ENCODE measurements at places on chromosomes 16 and 17. TPM values are rescaled to one million over a fixed set of nuclear protein-coding genes. Genes with fewer than 3 reads are reported as not detected.

Gene GPRC5C
- 5.0 TPM for total RNA-seq

Gene CD300E
- total RNA-seq: not detected

Gene SPEM2
- total RNA-seq: not detected

Gene ELMO3
- 0.49 TPM for total RNA-seq

Gene MYH1
- not detected for total RNA-seq

Gene ABCA8
- 0.49 TPM for total RNA-seq

Gene PTX4
- 0.16 TPM for total RNA-seq

Gene SLC5A10
- total RNA-seq: not detected

Gene NBR1
- total RNA-seq: 147 TPM

Gene MYH13
- not detected for total RNA-seq

Gene HDAC5
- 133 TPM for total RNA-seq

Gene HAS3
- total RNA-seq: 0.49 TPM

Gene EXOSC6
- 24.4 TPM for total RNA-seq

Gene SNAI3
- not detected for total RNA-seq

Gene SDF2
- 35.2 TPM for total RNA-seq

Gene EVI2B
- total RNA-seq: 1.5 TPM

Gene PYY
- not detected for total RNA-seq

Gene EDC4
- 64.1 TPM for total RNA-seq

Gene ST6GALNAC2
- 0.65 TPM for total RNA-seq

Gene ZSCAN10
- total RNA-seq: not detected

Gene ERCC4
- total RNA-seq: 9.1 TPM

Gene CDK5RAP3
- 64.2 TPM for total RNA-seq

Gene PTGES3L
- not detected for total RNA-seq

Gene SLFN13
- total RNA-seq: 0.85 TPM

Gene ZC3H18
- 13.3 TPM for total RNA-seq

Gene SMTNL2
- not detected for total RNA-seq

Gene HAPSTR1
- total RNA-seq: 82.6 TPM

Gene SMIM36
- total RNA-seq: not detected

Gene GPRC5B
- 0.65 TPM for total RNA-seq

Gene ZG16
- total RNA-seq: not detected

Gene TMEM235
- not detected for total RNA-seq

Gene AOC3
- not detected for total RNA-seq

Gene SLC52A1
- 0.36 TPM for total RNA-seq

Gene QPRT
- 33.4 TPM for total RNA-seq

Gene C17orf67
- 1.1 TPM for total RNA-seq

Gene SPATA32
- total RNA-seq: not detected

Gene ITGAX
- not detected for total RNA-seq

Gene SSTR5
- not detected for total RNA-seq

Gene NXPH3
- 0.49 TPM for total RNA-seq

Gene FBXW10B
- 6.7 TPM for total RNA-seq

Gene PYDC1
- total RNA-seq: not detected

Gene GRAP
- total RNA-seq: 0.32 TPM

Gene TRIM72
- total RNA-seq: not detected

Gene KIF2B
- not detected for total RNA-seq

Gene KCNH4
- under 0.01 TPM for total RNA-seq

Gene CA4
- total RNA-seq: not detected

Gene TSPOAP1
- 1.9 TPM for total RNA-seq

Gene CNGB1
- not detected for total RNA-seq

Gene GP1BA
- total RNA-seq: not detected

Gene KRTAP17-1
- not detected for total RNA-seq

Gene RAD51C
- 11.5 TPM for total RNA-seq

Gene NCBP3
- total RNA-seq: 23.9 TPM

Gene OR1F1
- total RNA-seq: not detected

Gene TTC19
- total RNA-seq: 26.2 TPM

Gene SPSB3
- total RNA-seq: 30.4 TPM

Gene ERN2
- total RNA-seq: not detected

Gene EFCAB13
- 4.5 TPM for total RNA-seq

Gene TNP2
- total RNA-seq: not detected

Gene TBC1D28
- not detected for total RNA-seq

All from hair follicle dermal papilla cell (primary cell).